ENCODE measurements at places on chromosomes 6 and 20.

DNA sequence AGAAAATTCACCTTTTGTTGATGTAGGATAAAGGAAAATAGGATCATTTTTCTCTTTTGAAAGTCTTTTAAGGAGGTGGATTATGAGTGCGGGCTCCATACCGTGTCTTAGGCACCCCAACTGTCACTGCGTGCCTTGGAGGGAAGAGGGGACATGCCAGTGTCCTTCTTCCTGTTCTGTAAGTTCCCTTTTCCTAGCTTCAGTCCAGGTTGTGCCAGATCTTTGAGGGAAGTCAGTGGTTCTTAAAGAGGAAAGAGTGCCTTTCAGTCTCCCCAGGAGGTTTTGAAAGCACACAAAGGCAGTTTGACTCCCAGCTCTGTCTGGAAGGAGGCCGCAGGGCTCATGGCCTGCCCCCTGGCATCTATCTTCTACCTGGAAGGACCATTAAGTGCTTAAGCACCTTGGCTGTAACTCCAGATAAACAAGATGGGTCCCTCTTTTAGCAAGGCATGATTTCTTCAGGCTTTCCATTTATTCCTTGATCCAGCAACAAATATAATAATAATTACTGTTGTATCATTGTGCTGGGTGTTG lies 13.0 kb downstream of the EFCAB8 start:
- DNase-seq = no peak

- DNase-seq = no peak
Measured at GRCh38 chr6:16252686-16253299, 14.4 kb downstream of the GMPR start.

DNA sequence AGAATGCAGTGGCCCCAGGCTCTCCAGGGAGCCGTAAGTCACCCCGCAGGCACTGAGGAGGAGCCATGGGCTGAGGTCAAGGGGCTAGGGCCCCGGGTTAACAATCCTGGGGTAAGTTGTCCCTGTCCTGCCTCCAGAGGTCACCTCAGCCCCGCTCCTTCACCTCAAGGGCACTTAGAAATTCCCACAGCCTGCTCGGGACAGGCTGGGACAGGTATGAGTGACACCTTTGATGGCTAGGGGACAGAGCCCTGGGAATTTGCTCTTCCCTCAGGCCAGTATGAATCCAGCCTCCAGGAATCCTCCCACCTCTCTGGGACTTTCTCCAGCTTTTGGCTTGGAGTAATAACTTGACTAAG lies 3.5 kb upstream of the GRM4 start:
- DNase-seq = no peak

- DNase-seq = no peak
Measured at GRCh38 chr6:142927904-142928303, 17.1 kb downstream of the HIVEP2 start.

Data from activated CD8-positive, alpha-beta memory T cell treated with anti-CD3 and anti-CD28 coated beads for 4 hours (primary cell).